Occipital lobe (tissue), 3 donors: ENCODE measurements at places on chromosomes 7 and 10. TPM values are rescaled to one million over a fixed set of nuclear protein-coding genes. Genes with fewer than 3 reads are reported as not detected.

The CUBN gene
- total RNA-seq = 2.3 TPM

The ACTL6B gene
- 109 TPM for total RNA-seq

The CALHM3 gene
- not detected for total RNA-seq

The UFSP1 gene
- 2.5 TPM for total RNA-seq

The CYP51A1 gene
- 345 TPM for total RNA-seq

The LIPN gene
- total RNA-seq = not detected

The GSTO2 gene
- 0.62 TPM for total RNA-seq

The TDRD1 gene
- total RNA-seq = under 0.01 TPM

The C10orf67 gene
- 0.16 TPM for total RNA-seq

The NUTM2E gene
- total RNA-seq = 0.78 TPM

The TRIM73 gene
- 2.8 TPM for total RNA-seq

The ZNF239 gene
- 25.9 TPM for total RNA-seq

The TAS2R4 gene
- total RNA-seq = 4.5 TPM

The MEST gene
- 85.8 TPM for total RNA-seq

The FBXL13 gene
- total RNA-seq = 5.0 TPM

The HOXA9 gene
- not detected for total RNA-seq

The OPN4 gene
- not detected for total RNA-seq

The UMAD1 gene
- total RNA-seq = 10.9 TPM

The NRG3 gene
- total RNA-seq = 23.1 TPM

The ASB4 gene
- 0.16 TPM for total RNA-seq

The GRID2IP gene
- total RNA-seq = 1.2 TPM

The ADAMTS14 gene
- total RNA-seq = 0.16 TPM

The SPOCK2 gene
- 25.1 TPM for total RNA-seq

The MNX1 gene
- total RNA-seq = not detected

The NCAPG2 gene
- 14.3 TPM for total RNA-seq

The FUOM gene
- total RNA-seq = 6.9 TPM

The PTPN20 gene
- 14.2 TPM for total RNA-seq

The OR2A5 gene
- total RNA-seq = not detected

The GIMAP1 gene
- total RNA-seq = 0.94 TPM

The MARVELD1 gene
- total RNA-seq = 3.4 TPM

The SPDYE5 gene
- not detected for total RNA-seq

The UBTD1 gene
- 1.1 TPM for total RNA-seq

The PALS2 gene
- total RNA-seq = 422 TPM

The CCL26 gene
- not detected for total RNA-seq

The GNG11 gene
- total RNA-seq = 4.5 TPM

The POM121C gene
- total RNA-seq = 9.2 TPM

The GPER1 gene
- 1.1 TPM for total RNA-seq

The RADIL gene
- total RNA-seq = 2.3 TPM

The KMT2C gene
- 77.7 TPM for total RNA-seq

The SAP25 gene
- total RNA-seq = not detected

The STEAP1B gene
- total RNA-seq = 1.1 TPM

The CFAP69 gene
- 6.2 TPM for total RNA-seq

The SGPL1 gene
- 42.6 TPM for total RNA-seq

The INSIG1 gene
- 109 TPM for total RNA-seq

The AKR1C4 gene
- not detected for total RNA-seq

The FAM131B gene
- 91.1 TPM for total RNA-seq

The FAM20C gene
- total RNA-seq = 18.1 TPM

The CACNB2 gene
- total RNA-seq = 25.7 TPM

The CDNF gene
- total RNA-seq = 1.4 TPM

The NKX6-2 gene
- not detected for total RNA-seq

The RHOBTB1 gene
- total RNA-seq = 40.6 TPM

The KNDC1 gene
- 5.9 TPM for total RNA-seq

The FXYD4 gene
- total RNA-seq = not detected

The CTTNBP2 gene
- total RNA-seq = 39.0 TPM

The KLLN gene
- total RNA-seq = 0.62 TPM

The DYDC2 gene
- 1.4 TPM for total RNA-seq
